ENCODE measurements at places on chromosomes 7 and 10. TPM values are rescaled to one million over a fixed set of nuclear protein-coding genes. Genes with fewer than 3 reads are reported as not detected.

GALNT17 gene
- 2.2 TPM for total RNA-seq

TEX36 gene
- not detected for total RNA-seq

SHH gene
- total RNA-seq: not detected

C10orf71 gene
- total RNA-seq: not detected

SUMF2 gene
- total RNA-seq: 106 TPM

CFAP43 gene
- total RNA-seq: 0.06 TPM

DNA sequence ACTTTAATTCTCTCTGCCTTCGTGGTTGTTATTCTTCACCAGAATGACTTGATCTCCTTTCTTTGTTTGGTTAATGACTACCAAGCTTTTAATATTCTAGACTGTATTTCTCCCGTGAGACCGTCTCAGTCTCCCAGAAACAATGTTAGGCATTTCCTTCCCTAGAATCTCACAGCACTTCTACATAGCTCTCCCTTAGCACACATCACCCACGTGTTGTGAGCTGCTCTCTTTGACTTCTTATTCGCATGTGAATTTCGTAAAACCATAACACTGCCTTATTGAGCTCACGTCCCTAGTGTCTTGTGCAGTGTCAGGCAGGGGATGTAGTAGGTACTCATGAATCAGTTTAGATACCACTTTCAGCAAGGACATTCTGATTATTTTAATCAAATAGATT is 57.5 kb upstream of the MGAM2 start:
- DNase-seq: no peak

- no peak for DNase-seq
Observed at GRCh38 chr7:149875396-149875795, 1.6 kb downstream of the ATP6V0E2 start.

DNA sequence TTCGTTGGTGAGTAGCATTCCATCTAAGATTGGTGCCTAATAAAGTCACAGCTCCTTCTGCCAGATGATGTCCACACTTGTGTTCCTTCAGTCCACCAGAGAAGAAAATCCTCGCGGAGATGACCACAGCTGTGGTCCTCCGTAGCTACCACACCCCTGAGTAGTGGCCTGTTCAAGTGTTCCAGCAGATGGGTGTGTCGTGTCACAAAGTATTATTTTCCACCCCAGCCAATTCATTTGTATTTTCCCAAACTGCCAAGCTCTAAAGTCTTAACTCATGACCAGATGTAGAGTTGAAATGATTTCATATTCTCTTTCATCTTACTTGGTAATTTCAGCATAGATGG is 251.3 kb upstream of the TCF7L2 start:
- DNase-seq: no peak

GRCh38 chr7:155507576-155507975 is 38.8 kb downstream of the CNPY1 start:
- no peak for DNase-seq

GRCh38 chr7:95608359-95609173 is 12.2 kb upstream of the PDK4 start:
- DNase-seq: peak; percentile 92

- no peak for DNase-seq
Observed at GRCh38 chr7:19944363-19945120, 171.1 kb upstream of the TMEM196 start.

DNA sequence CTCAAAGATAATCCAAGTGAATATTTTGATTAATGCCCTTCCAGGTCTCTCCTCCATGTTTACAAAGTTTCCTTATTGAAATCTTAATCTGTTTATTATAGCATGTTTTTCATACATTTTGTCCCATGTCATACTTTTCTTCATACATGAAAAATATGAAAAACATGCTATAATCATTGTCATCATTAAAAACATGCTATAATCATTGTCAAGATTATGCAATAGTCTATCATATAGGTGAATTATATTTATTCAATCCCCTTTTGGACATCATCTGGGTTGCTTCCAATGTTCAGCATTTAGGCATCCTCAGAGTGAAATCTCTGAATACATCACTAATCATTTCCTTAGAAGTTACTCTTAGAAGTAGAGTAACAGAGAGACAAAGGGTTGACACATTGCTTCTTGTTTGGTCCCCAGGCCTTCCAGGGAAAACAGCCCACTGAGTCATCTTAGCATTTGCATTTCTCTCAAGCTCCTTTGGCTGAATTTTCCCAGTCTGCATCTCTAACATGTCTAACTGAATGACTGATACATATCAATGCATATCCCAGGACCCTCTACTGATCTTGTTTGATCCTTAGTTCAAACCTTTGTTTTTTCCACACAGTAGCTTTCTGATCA is 87.0 kb downstream of the SGMS1 start:
- no peak for DNase-seq

DNA sequence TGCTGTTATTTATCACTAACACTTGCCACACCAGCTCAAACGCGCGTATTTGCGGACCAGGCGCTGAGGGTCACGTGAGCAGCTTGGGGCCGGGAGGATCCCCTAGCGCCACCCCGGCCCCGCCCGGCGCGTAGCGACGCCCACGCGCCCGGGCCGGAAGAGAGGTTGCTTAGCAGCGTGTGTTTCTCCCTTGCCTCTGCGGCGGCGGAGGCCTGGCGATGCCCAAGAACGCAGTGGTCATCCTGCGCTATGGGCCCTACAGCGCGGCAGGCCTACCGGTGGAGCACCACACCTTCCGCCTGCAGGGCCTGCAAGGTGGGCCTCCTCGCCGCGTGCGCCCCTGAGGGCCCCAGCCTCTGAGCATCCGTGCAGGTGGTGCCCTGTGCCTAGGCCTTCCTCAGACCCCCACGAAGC is at the start of gene C10orf53:
TSS of gene C10orf53 (plus strand) at position 172 of the 414 bp plus-strand sequence. CDS start at position 219, 47 bp downstream.
- no peak for DNase-seq

DNA sequence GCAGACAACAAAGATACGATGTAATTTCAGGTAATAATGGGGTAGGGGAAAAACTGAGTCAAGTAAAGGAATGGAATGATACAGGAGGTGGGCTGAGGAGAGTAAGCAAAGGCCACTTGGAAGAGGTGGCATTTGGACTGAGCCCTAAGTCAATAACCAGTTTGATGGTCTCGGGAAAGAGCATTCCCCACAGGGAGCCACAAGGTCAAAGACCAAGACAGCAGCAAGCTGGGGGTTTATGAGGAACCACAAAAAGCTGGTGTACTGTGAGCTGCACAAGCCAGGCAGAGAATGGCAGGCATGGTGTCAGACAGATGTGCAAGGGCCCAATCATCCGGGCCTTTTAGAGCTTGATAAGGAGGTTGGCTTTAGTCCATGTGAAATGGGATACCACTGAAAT is 98.7 kb downstream of the NOC3L start:
- DNase-seq: no peak

- no peak for DNase-seq
Observed at GRCh38 chr10:24958091-24958720, 5.8 kb upstream of the PRTFDC1 start.

- no peak for DNase-seq
Observed at GRCh38 chr10:49153971-49154370, 20.1 kb upstream of the FAM170B start.

- no peak for DNase-seq
Observed at GRCh38 chr7:138978541-138979184, 2.5 kb downstream of the KIAA1549 start.

DNA sequence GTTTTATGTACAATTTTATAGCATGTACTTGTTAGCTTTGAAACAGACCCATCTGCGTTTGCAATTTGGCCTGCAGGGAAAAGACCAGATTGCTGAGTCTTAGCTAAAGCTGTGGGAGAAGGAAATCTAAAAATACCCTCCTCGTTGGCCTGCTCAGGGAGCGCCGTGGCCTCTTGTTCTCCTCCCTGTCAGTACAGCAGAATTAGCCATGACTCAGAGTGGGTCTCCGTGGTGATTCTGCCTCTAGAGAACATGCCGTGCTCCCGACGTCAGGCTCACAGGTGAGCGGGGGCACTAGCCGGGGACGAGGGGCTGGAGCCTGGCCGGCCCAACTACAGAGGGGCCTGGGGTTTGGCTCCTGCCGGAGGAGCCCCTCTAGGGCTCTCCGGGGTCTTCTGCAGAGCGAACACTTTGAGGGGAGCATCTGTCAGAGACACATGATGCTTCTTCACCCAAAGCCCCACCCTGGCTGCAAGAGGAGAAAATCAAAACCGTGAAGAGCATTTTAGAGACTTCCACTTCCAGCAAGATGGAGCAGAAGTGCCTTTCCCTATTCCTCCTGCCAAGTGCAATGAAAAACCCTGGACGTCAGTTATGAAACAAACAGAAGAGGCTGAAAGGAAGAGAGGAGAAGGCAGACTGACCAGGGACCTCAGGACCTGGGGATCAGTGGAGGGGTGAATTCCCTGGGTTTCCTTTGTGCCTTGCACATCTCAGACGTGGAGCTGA is 98.9 kb downstream of the LHPP start:
- no peak for DNase-seq

DNA sequence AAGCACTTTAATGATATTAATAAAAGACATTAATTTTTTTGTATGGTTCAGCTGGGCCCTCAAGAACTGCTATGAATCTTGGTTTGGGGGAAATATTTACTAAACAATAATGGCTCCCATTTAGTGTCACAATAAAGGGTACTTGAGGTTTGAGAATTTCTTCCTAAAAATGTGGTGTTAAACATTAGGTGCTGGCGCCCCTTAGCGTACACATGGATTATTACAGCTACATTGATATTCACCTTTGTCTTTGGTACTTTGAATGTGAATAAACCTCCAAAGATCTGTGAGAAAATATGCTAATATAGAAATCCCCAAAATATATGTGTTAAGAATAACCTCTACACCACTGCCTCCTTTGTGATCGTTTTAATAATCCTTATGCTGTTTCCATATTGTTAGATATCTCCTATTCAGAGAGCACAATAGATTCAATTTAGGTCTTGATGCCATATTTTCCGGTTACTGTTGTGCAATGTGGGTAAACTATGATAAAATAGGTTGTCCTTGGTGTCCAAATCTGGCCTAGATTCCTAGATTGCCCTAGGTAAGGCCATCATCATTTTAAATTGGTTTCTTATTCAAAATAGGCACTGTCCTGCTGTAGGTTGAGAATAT is 161.8 kb upstream of the CACNA2D1 start:
- no peak for DNase-seq

GRCh38 chr10:124151466-124152095 is 58.2 kb upstream of the CHST15 start:
- DNase-seq: peak; percentile 71

GRCh38 chr7:155824227-155824886 is 12.1 kb upstream of the SHH start:
- no peak for DNase-seq

DNA sequence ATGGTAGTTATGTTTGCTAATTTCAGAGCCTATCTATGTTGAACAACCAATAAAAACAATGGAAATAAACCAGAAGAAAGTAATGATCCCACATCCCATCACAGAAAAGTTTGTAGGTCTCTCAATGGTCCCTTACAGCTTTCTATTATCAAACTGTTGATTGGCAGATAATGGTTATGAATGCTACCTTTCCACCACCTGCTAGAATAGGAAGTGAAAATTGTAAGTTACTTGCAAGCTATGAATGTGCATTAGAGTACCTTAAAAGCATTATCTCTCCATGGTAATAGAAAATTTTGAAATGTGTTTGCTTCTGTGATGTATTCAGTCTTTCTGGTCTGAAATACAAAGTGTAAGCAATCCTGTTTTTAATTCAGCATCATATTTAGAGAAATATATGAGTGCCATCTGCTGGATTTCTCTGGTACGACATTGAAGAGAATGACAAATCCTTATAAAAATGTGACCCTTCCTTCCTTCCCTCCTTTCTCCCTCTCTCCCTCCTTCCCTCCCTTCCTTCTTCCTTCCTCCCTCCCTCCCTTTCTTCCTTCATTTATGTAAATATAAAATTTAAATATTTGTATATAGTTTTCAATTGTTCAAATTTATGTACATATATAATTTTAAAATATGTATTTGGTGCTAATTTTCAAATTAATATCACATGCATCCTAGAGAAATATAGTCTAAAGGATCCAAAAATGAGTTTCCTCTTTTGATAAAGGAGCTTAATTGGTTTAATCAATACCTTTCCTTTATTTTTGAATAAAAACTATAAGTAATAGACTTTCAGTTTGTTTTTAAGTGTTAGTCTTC is 41.4 kb upstream of the PNLIPRP3 start:
- no peak for DNase-seq

DNA sequence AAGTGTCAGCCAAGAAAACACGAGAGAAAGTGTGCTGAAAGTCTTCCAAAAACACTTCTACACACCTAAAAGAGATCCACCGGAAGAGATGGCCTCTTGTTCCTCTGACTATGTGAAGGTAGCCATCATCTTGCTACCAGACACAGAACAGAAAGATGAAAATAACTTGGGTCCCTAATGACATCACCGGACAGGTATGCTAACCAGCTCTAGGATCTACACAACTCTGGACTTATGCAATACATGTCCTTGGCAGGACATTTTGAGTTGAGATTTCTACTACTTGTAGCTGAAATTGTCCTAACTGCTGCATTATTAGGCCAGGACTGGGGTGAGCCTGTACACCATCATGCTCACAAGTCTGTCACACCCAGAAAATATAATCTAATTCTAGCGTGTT is 358.7 kb downstream of the ELMO1 start:
- DNase-seq: no peak

DNA sequence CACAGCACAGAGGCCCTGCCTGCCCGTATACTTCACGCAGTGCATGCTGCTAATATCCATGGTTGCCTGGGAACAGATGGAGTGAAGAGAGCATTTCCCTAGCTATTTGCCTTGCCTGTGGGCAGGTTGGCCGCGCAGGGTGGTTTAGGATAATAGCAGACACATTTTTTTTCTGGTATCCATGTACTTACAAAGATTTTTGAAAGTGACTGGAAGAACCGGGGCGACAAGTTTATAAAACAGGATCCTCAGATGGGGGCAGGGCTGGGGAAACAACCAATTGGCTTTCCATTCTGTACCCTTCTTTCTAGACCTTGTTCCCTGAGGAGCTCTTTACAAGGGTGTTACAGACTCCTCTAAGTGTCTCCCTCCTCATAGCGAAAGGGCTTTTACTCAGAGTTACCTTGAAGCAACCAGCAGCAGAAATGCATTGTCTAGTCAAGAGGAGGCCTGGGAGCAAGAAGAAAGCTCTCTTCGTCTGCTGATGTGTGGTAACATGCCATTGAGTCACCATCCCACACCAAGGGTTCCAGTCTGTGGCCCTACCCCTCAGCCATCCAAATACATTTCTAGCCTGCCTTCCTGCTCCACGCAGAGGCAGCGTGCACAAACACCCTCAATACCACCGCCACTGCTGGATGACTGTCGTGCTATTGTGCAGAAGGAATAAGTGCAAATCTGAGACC is 31.5 kb downstream of the MTURN start:
- DNase-seq: no peak

DNA sequence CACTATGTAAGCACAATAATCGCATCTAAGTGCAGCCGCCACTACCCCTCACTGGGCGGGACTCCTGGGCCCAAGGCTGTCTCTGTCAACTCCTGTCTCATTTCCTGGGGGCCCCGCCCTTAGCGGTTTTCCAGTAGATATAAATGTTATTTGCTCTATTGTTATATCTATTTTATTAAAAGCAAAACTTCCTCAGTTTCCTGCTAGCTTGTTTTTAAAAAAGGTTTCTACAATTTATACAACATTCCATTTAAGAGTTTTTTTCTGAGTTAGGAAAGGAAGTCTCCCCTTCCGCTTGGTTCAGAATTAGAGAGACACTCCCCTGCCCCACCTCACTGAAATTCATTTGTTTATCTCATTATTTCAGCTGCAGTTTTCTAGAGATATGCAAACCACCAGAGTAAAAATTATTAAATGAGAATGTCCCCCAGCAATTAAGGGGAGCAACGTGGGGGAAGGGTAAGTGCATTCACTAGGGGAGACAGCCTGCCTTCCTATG is 82.7 kb downstream of the RAMP3 start:
- peak; percentile 68 for DNase-seq

GRCh38 chr10:88347597-88348304 is 235.4 kb downstream of the RNLS start:
- DNase-seq: no peak

GRCh38 chr10:15737656-15738055 is 17.9 kb upstream of the ITGA8 start:
- no peak for DNase-seq

Measured in mesenteric fat pad (tissue), 1 donor.